COLO829 (cell line): ENCODE measurements at places on chromosomes 16 and 17.

- DNase-seq: no peak
These were observed 15.0 kb downstream of the SLC16A3 start for GRCh38 chr17:82243648-82244412.

GRCh38 chr16:4247460-4247784, 5.5 kb upstream of the SRL start:
- DNase-seq: no peak

DNA sequence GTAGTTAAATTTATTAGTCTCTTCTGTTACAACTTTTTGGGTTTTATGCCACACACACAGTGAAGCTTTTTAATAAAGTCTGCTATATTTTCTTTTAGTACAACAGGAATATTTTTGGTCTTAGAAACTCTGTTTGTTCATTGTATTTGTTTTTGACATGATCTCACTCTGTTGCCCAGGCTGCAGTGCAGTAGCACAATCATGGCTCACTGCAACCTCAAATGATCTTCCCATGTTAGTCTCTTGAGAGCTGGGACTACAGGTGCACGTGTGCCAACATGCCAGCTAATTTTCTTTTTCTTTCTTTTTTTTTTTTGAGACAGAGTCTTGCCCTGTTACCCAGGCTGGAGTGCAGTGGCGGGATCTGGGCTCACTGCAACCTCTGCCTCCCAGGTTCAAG, 27.1 kb downstream of the PPM1D start:
- no peak for DNase-seq

- DNase-seq: no peak
These were observed 21.1 kb upstream of the TACO1 start for GRCh38 chr17:63579633-63580032.

- peak; percentile 9 for DNase-seq
These were observed 91.4 kb upstream of the CCL2 start for GRCh38 chr17:34163646-34164045.

- DNase-seq: no peak
These were observed 29.7 kb downstream of the ASIC2 start for GRCh38 chr17:33263396-33263795.

- no peak for DNase-seq
These were observed 7.5 kb downstream of the ZSCAN10 start for GRCh38 chr16:3091551-3091950.

DNA sequence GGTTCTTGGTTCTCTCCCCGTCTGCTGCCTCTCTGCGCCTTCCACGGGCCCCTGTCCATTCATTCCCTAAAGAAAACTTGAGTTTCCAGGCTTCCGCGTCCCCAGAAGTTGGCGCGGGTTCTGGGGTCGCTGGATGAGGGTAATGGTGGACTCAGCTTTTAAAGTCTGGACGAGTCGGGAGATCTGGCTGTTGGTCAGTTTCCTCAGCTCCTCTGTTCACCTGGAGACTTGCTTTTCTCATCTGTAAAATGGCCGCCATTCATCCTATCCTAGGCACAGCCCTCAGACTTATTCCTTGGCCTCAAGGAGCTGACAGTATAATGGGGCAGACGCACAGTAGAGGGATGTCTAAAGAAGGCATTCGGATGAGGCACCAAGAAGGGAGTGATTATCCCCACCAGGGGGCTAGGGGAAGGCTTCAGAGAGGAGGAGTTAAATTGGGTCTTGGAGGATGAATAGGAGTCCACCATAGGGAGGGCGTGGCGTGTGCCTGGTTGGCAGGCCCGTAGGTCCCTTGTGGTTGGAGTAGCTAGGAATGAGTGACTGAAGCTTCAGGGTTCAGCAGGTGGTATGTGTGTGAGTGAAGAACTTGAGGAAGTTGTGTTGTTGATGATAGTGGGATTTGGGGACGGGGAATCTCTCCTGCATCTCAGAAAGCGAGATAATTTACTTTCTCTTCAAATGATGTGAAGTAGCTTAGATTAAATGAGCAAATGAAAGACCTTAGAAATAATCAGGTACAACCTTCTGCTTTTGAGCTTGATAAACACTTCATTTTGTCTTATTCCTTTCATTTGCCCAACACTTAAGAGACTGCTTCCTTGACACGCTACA, 652 bp downstream of the VPS35L start:
- DNase-seq: peak; percentile 13

DNA sequence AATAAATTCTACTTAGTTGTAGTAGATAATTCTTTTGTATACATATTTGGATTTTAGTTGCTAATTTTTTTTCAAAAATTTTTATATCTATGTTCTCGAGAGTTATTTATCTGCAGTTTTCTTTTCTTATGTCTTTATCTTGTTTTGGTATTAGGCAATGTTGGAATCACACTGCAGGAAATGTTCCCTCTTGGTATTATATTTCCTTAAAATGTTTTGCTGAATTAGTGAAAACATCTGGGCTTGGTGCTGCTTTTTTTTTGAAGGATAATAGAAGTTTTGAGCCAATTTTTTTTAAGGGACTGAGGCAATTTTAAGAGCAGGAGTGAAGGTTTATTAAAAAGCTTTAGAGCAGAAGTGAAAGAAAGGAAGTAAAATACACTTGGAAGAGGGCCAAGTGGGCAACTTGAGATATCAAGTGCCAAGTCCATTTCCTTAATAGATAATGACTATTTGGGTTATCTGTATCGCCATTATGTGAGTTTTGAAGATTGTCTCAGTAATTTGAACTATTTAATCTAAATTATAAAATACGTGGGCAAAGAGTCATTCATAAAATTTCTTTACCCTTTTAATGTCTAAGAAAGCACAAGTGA, 1390.1 kb upstream of the CDH8 start:
- DNase-seq: no peak

GRCh38 chr16:52863000-52863399, 189.7 kb downstream of the CHD9NB start:
- DNase-seq: no peak

GRCh38 chr16:29806099-29806579, at the start of gene MAZ:
TSS of gene MAZ (plus strand) at chr16:29806529. CDS start at chr16:29806702, 173 bp downstream.
- DNase-seq: peak; percentile 85

GRCh38 chr17:18327093-18327492, 12.0 kb downstream of the SMCR8 start:
- DNase-seq: no peak

DNA sequence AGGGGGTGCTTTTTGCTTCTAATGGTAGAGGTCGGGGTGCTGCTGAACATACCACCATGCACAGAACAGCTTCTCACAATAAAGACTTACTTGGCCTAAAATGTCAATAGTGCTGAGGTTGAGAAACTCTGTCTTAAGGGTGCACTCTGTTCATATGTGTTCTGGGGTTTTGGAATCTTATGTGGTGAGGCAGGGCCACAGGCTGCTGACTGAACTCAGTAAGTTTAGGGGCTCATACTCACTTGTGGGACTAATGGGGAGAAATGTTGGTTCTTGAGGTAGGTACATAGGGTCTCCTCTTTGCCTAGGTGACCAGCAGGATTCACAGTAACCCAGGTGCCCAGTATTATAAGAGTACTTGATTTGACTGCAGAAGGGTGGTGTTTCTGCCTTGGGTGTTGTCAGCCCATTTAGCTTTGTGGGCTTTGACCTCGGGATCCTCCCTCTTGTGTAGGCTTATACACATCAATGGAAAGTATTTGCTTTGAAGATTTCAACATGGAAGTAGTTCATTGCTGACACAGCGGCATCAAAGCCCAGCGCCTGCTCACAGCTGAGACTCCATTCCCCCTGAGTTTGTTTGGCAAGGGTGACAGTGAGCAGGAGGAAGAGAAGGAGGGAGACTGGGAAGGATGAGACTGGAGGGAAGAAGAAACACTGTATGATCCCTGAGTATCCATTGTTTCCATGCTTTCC, 17.2 kb downstream of the SLC7A6 start:
- DNase-seq: no peak
